ENCODE measurements at places on chromosomes 6 and 20.

GRCh38 chr6:137874204-137875057, 7.4 kb downstream of the TNFAIP3 start:
- DNase-seq = no peak

GRCh38 chr20:45595235-45595634, 16.2 kb upstream of the WFDC8 start:
- no peak for DNase-seq

GRCh38 chr6:2596222-2596621, 154.5 kb downstream of the MYLK4 start:
- DNase-seq = no peak

- no peak for DNase-seq
These were observed 232.4 kb upstream of the FOXQ1 start for GRCh38 chr6:1079525-1079924.

GRCh38 chr20:51029963-51030920, 7.3 kb upstream of the KCNG1 start:
- DNase-seq = no peak

- DNase-seq = no peak
These were observed 17.3 kb upstream of the MATN4 start for GRCh38 chr20:45325371-45325770.

DNA sequence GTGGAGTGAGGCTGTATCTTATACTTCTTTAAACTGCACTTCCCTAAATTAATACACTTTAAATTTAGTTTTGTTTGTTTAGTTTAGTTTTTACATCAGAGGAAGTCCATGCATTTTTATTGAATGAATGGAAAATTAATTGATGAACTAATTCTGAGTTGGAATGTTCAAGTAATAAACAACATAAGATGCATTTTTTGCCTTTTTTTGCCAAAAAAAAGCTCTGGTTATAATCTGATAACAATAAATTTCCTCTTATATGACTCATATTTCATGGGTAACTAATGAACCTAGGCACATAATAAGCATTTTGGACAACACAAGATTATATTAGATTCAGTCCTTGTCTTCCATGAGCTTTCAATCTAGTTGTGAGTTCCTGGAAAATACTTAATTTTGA, 323.1 kb downstream of the CENPW start:
- DNase-seq = no peak

DNA sequence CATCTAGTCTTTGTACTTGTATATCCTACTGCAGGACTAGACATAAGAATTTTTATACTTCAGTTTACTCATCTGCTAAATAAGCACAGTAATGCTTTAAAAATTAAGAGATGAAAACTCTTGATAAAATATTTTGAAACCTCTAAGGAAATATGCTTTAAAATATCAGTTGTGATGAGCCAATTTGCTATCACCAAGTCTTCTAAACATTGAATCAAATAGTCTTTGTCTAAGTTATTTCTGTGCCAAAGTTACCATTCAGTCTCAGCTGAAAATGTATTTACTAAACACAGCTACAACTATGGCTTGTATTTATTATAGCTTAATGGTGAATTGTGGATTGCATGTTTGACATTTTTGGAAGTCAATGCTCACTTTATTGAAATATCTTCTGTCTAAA, 46.2 kb upstream of the RFPL4B start:
- no peak for DNase-seq

GRCh38 chr6:34030831-34031624, 114.9 kb downstream of the GRM4 start:
- no peak for DNase-seq

- DNase-seq = no peak
These were observed 95.3 kb downstream of the OR2B2 start for GRCh38 chr6:27816906-27817305.

- DNase-seq = no peak
These were observed 144.5 kb downstream of the CDH26 start for GRCh38 chr20:60102665-60103210.

- no peak for DNase-seq
These were observed 50.2 kb downstream of the COL12A1 start for GRCh38 chr6:75155631-75156030.

GRCh38 chr6:53730767-53731166, 64.0 kb upstream of the LRRC1 start:
- DNase-seq = no peak

- no peak for DNase-seq
These were observed 166.1 kb upstream of the OPRM1 start for GRCh38 chr6:153872946-153873345.

DNA sequence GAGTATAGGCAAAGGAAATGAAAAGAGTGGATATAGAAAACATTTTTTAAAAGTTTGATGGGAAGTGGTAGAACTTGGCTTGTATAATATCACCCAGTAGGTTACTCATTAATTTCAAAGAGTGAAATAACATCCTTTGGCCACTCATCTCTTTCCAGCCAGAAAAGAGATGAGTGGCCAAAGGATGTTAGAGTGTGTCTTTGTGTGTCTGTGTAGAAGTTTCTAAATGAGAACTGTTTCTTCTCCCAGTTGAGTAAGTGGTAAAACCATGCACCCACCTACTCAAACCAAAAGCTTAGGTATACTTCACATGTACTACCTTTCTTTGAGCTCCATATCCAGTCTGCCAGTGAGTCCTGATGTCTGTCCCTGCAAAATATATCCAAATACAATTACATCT, 47.7 kb upstream of the TMEM244 start:
- no peak for DNase-seq

- no peak for DNase-seq
These were observed 20.6 kb downstream of the CNBD2 start for GRCh38 chr20:35988910-35989463.

DNA sequence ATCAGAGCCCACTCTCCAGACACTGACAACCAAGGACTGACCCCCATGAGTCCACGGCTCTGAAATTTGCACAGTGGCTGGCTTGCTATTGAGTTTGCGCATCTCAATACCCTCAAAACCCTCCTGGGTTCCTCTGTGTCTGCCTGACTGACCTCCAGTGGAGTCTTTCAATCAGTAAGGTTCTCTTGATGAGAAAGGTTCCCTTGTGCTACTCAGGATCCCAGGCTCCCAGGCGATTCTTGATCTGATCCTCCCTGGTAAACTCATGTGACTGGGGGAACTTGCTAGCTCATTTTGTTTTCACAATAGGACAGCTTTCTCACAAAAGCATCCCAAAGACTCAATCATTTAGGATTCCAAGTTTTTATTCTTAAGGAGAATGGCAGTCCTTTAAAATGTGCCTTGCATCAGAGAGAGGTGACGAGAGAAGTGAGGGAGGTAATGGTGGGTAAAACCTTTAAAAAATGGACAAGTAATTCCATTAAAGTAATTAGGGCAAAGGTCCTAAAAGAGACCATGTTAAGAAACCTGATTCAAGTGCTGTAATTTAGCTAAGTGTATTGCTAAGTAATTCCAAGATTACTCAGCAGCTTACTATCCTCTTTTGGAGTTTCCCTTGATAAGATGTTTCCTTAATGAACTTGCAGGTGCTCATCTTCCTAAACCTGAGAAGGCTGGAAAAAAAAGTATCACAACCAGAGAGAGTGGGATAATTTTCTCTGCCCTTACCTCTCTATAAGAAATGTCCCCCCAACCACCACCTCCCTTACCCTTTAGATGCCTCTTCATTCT, 304.7 kb upstream of the SGK1 start:
- DNase-seq = no peak

DNA sequence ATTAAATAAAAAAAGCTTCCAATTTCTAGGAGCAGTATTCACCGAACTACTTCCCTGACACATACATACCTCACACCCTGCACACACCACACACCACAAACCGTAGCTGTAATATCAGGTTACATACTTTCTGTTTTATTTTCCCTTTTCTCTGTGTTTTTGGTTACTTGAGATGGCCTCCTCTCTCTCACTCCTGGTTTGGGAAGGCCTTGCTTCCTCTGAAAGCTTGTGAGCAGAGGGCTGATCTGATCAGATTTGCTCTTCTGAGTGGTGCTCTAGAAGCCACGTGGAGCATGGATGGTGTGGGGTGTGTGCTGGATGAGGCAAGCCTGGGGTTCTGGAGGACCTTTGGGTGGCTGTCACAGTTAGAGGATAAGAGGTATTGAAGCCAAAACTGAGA, 20.9 kb downstream of the UTRN start:
- DNase-seq = no peak

- DNase-seq = no peak
These were observed 21.9 kb downstream of the SLC17A5 start for GRCh38 chr6:73631849-73632248.
